ENCODE measurements at places on chromosomes 4 and X. TPM values are rescaled to one million over a fixed set of nuclear protein-coding genes. Genes with fewer than 3 reads are reported as not detected.
A peak's percentile ranks its signal among the peaks of the same experiment; 100 is the strongest.

DNA sequence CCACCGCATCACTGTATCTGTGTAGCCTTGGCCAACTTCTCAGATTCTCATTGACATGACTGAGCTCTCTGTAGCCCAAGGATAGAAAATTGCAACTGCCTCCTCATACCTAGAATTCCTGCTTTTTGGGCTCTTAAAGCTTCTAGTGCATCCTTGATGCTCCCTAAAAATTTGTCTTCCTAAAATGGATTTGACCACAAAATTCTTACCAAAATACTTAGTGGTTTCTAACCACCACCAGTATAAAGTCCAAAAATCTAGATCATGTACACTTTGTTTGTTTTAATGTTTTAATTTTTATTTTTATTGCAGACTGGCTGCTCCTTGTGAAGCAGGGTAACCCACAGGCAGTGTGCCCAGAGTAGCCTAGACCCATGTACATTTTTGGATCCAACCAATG, 75.5 kb downstream of the TBC1D9 start:
- DNase-seq, result no peak

The CLRN2 gene
- not detected for total RNA-seq

The TECRL gene
- not detected for total RNA-seq

GRCh38 chr4:81472281-81473182, 825 bp upstream of the RASGEF1B start:
- DNase-seq, result peak; percentile 29

- no peak for DNase-seq
These were observed 174.5 kb upstream of the C1QTNF7 start for GRCh38 chr4:15253349-15253748.

The NR3C2 gene
- 0.54 TPM for total RNA-seq

DNA sequence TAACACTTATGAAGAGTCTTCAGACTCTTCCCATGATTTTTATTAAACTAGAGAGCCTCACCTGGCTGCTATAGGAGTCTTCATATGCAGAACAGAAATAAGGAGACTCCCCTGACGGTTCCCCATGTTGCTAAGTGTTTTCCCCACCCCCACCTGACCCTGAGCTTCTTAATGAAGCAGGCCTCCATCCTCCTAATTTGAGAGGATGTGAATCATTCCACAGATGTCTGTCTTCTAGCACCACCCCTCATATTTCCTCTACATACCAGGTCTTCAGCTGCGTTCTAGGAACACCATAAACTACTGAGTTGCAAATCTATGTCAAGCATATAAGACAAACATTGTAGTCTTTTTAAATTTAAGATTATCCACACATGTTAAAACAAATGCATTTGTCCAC, 36.9 kb downstream of the RP2 start:
- DNase-seq, result no peak

The DCTD gene
- 115 TPM for total RNA-seq

GRCh38 chrX:46040001-46040400, 505.2 kb downstream of the ZNF674 start:
- no peak for DNase-seq

The SMIM31 gene
- not detected for total RNA-seq

GRCh38 chrX:52608961-52609360, 45.7 kb downstream of the SSX7 start:
- DNase-seq, result no peak

- no peak for DNase-seq
These were observed 601 bp upstream of the FGFBP2 start for GRCh38 chr4:15963576-15963975.

GRCh38 chr4:152682143-152682941, 2.5 kb upstream of the TMEM154 start:
- no peak for DNase-seq

DNA sequence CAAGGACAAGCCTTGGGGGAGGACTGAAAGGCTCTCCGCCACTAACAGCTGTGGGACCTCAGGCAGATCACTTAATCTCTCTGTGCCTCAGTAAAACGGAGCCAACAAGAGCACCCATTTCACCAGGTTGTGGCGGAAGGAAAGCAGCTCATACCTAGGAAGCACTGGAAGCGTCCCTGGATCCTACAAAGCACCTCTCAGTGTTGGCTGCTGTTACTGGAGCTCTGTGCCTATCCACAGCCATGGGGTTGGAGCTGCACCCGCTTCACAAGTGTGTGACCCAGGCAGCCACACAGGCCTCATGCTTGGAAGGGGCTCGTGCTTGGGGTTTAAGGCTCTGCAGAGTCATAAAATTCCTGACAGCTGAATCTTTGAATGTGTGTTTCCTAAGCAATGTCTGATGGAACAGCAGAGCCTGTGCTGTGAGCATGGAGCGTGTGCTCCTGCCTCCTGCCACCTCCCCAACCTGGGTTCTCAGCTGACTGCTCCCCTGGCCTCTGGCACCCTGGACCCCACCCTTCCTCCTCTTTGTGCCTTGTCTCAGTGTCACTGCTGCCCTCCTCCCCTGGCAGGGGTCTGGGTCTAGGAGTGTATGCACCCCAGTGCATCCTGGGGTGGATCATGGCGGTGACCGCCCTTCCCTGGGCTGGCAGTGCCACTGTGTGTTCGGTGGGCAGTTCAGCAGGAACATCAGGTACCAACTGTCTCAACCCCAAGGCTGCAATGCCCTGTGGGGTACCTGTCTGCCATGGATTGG, 14.4 kb upstream of the MAN2B2 start:
- DNase-seq, result no peak

DNA sequence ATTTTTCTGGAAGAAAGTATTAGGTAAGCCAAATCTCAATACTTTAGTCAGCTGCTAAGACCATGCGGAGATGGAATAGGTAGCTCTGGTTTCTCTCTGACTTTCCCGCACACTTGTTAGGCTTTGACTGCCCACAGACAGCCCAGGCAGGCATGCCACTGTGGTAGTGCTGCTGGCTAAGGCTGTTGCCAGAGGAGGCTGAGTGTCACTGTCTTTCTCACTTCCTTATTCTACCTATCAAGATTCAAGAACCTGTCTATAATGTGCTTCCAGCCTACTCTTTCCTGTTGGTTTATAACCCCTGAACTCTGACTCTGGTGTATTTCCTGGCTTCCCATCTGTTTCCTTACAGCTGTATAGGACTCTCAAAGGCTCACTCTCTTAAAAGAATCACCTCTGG, 81.8 kb upstream of the TRPC5 start:
- DNase-seq, result no peak

DNA sequence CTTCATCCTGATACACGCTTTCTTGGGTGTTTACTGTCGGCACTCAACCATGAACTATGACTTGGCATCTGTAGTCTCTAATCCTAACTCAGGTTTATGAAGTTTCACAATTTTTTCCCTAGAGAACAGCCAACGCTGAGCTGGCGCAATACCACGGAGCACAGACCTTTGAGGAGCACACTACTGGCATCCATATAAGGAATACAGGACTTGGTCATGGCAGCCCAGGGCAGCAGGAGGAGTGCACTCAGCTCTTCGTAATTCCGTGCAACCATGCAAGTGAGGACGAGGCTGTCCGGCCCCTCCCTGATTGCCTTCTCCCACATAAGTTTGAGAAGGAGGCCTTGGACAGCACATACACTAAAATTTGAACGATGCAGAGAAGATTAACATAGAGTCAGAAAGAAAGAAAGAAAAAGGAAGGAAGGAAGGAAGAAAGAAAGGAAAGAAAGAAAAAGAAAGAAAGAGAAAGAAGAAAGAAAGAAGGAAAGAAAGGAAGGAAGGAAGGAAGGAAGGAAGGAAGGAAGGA, 41.0 kb upstream of the PDLIM5 start:
- no peak for DNase-seq

DNA sequence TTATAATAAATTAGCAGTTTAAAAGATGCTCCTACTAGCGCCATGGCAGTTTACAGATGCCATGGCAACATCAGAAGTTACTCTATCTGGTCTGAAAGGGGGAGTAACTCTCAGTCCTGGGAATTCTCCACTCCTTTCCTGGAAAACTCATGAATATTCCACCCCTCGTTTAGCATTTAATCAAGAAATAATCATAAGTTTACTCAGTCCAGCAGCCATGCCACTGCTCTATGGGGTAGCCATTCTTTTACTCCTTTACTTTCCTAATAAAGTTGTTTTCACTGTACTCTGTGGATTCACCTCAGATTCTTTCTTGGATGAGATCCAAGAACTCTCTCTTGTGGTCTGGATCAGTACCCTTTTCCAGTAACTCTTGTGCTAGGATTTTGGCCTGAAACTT, 52.3 kb downstream of the GUCY1B1 start:
- no peak for DNase-seq

The C4orf46 gene
- 7.0 TPM for total RNA-seq

DNA sequence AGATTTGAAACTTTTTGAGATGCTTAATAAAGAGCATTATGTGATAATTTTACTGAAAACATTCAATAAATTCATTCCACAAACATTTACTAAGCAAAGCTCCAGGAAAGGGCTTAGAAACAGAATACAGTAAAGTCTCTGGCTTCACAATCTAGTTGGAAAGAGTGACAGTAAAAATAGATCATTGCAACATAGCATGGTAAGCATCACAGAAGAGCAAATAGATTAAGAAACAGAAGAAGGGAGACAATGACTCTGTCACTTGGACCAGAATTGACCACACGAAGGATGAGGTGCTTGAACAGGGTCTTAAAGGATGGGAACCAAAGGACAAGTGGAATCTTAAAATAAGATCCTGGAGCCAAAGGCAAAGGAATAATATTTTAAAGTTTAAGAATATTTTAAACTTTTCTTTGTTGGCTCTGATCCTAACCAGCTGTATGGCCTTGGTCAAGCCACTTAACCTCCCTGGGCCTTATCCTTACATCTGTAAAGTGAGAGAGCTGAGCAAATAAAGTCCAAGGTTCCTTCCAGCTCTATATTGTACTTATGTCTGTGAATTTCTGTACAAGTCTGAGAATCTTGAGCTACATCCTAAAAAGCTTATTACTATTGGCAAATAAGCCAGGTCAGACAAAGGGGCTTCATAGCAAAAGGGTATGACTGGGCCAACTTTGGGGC, 33.9 kb downstream of the SEC24D start:
- no peak for DNase-seq

The ENPEP gene
- total RNA-seq, result 3.5 TPM

DNA sequence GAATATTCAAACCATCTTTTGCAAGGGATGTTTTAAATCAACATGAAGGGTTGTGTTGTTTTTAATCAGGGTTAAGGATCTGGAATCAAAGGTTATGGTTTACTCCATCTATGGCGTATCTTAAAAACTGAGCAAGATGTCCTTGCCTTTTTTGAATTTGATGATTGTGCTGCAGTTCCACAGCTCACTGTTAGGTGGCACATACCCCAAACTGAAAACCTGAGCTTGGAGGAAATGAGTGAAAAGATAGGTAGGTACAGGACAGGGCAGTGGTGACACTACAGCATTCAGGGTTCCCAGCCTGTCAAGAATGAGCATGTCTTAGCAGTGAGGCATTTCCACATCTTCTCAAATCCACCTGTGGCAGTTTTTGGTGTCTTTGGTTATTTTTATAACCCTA, 13.1 kb upstream of the EOLA1 start:
- peak; percentile 16 for DNase-seq

GRCh38 chr4:76166480-76166879, 18.3 kb upstream of the NUP54 start:
- DNase-seq, result no peak

The TDO2 gene
- total RNA-seq, result not detected

GRCh38 chr4:2412534-2412884, 5.9 kb downstream of the ZFYVE28 start:
- no peak for DNase-seq

The DCAF12L1 gene
- total RNA-seq, result 1.9 TPM

DNA sequence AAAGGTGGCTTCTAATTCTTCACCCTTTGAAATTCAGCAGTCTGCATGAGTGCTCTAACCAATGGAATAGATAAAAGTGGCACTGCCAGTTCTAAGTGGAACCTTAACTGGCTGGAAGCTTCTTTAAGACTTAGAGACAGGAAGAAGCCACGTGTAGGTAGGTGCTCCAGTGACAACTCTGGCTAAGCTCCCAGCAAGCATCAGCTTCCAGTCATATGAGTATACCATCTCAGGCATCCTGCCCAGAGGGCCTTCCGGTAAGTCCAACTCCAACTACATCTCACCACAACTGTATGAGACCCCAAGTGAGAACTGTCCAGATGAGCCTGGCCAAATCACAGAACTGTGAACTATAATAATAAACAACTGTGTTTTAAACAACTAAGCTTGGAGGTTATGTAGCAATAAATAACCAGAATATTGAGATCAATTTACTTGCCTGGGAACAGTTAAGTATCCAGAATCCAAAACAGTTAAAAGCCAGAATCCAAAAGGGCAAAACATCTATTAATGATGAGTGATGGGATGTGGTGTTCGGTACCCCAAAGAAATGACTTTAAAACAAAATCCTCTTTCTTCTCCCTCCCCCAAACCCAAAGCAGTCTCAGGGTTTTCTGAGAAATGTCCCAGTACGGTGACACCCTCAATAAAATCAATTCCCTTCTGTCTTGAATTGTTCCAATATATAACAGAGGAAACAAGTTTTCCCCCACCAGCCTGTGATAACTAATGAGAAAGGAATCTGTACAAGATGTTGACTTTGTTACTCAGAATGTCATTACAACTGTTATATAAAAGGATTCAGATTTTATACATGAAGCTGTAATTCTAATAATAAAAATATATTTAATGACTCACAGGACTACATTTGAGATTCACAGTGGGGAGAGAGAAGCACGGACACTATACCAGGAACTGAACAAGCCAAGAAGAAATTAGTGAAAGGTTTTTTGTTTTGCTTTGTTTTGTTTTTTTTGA, 4.2 kb downstream of the TSPAN5 start:
- no peak for DNase-seq

DNA sequence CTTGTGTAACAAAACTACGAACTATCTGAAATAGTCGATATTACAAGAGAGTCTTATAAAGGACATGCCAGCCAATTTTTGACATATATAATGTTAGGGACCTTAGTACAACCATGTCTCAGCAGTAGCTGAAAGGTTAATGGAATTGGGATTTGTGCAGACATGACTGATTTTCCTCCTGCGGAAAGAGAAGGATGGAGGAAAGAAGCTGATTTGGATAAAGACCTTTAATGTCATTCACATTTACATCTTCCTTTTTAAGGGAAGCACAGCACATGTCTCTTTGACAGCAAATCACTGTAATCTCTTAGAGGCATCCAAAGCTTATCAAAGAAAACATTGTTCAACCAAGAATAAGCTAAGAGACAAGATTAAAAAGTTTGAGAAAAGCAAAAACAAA, 1976.2 kb upstream of the IGFBP7 start:
- DNase-seq, result no peak

GRCh38 chrX:132843363-132843762, 115.1 kb downstream of the HS6ST2 start:
- no peak for DNase-seq

The ZNF185 gene
- 2.1 TPM for total RNA-seq

GRCh38 chrX:48813644-48814043, 11.8 kb downstream of the HDAC6 start:
- no peak for DNase-seq

The GPC3 gene
- total RNA-seq, result 4.7 TPM

The THAP9 gene
- total RNA-seq, result 5.1 TPM

The SASH3 gene
- not detected for total RNA-seq

DNA sequence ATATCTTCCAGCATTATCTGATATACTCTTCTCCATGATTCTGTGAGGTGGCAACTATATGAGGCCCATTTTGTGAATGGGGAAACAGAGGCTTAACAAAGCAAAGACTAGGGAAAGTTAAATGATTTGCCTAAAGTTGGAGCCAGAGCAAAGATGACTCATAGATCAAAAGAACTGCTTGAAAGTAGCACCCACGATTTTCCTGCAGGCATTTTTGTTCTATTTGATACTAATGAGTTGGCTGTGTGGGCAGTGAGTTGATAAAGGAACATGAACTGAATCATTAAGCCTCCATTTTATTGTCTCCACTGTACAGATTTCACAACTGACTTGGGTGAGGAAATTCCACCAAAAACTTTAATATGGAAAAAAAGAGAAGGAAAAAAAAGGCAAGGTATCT, 138.9 kb upstream of the IGFBP7 start:
- DNase-seq, result no peak

GRCh38 chr4:25291158-25291733, 21.3 kb upstream of the ZCCHC4 start:
- no peak for DNase-seq
